Heart left ventricle (tissue), 16 donors: ENCODE measurements at places on chromosomes 7 and 10.

GRCh38 chr7:151038951-151039849 lies 9.1 kb upstream of the ASIC3 start:
- no peak overlapping the region for H3K4me3 ChIP-seq
- no peaks in the 10 kb centered on the region for H3K27me3 ChIP-seq
- peaks cover 20% of the 10 kb centered on the region for H3K4me1 ChIP-seq
- DNase-seq = peak; percentile 90

- no peak for DNase-seq
- no peaks in the 10 kb centered on the region for H3K27me3 ChIP-seq
- no peak overlapping the region for H3K27ac ChIP-seq
- no peaks in the 10 kb centered on the region for H3K4me1 ChIP-seq
- no peak overlapping the region for H3K4me3 ChIP-seq
- no peaks in the 10 kb centered on the region for H3K36me3 ChIP-seq
These were observed 165.0 kb upstream of the HDAC9 start for GRCh38 chr7:18330548-18330947.

GRCh38 chr7:129218514-129219062 lies 6.2 kb upstream of the AHCYL2 start:
- H3K27ac ChIP-seq = no peak overlapping the region
- H3K4me1 ChIP-seq = no peaks in the 10 kb centered on the region
- DNase-seq = peak; percentile 81

DNA sequence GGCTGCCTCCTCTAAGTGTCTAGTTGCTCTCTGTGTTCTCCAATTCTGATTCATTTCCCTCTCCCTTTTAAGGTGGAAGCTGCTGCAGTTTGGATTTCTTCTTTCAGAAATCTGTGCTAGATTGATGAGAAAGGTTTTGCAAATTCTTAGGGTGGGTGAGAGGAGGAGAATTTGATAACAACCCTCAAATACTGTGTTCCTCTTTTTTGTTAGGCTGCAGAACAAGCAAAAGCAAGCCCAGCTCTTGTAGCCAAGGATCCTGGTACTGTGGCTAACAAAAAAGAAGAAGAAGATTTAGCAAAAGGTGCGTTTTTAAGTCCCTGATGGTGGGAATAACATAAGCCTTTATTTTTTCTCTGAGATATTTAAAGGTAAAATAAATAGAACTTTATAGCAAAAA lies 49.1 kb downstream of the STAM start:
- no peak for DNase-seq
- no peak overlapping the region for H3K27ac ChIP-seq
- peaks cover 14% of the 10 kb centered on the region for H3K36me3 ChIP-seq
- no peak overlapping the region for H3K4me3 ChIP-seq
- H3K27me3 ChIP-seq = no peaks in the 10 kb centered on the region
